Activated naive CD8-positive, alpha-beta T cell treated with anti-CD3 and anti-CD28 coated beads for 36 hours (primary cell): ENCODE measurements at places on chromosomes 2 and 18. TPM values are rescaled to one million over a fixed set of nuclear protein-coding genes. Genes with fewer than 3 reads are reported as not detected.

Gene PROM2
- not detected for total RNA-seq

GRCh38 chr2:218022851-218023530 lies 20.2 kb upstream of the TNS1 start:
- DNase-seq: no peak
- H3K4me3 ChIP-seq: no peak overlapping the region
- H3K36me3 ChIP-seq: no peaks in the 10 kb centered on the region
- H3K4me1 ChIP-seq: no peaks in the 10 kb centered on the region

DNA sequence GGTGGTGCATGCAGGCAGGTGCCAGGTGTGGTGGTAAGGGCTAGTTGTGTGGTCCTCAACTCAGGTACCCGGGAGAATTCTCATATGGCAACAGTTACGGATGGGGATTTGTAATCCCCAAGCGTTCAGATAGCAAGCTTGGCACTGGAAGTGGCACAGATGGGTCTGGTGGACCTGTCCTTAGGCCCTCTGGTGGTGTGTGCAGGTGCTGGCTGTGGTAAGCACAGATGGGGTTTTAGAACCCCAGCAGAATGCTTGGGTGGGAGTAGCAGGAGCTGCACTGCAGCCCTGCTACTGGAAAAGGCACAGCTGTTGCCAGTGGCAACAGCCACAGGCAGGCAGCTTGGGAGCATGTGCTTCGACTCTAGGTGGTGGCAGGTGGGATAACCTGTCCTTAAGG lies 948.2 kb upstream of the FAM98A start:
- no peak overlapping the region for H3K4me3 ChIP-seq
- H3K36me3 ChIP-seq: no peaks in the 10 kb centered on the region
- H3K27me3 ChIP-seq: no peaks in the 10 kb centered on the region
- no peaks in the 10 kb centered on the region for H3K4me1 ChIP-seq
- DNase-seq: no peak

GRCh38 chr2:100713106-100713505 lies 106.8 kb upstream of the NPAS2 start:
- H3K36me3 ChIP-seq: no peaks in the 10 kb centered on the region
- H3K27ac ChIP-seq: no peak overlapping the region
- DNase-seq: no peak
- H3K27me3 ChIP-seq: no peaks in the 10 kb centered on the region
- no peaks in the 10 kb centered on the region for H3K4me1 ChIP-seq

GRCh38 chr18:9477509-9477908 lies 2.2 kb downstream of the RALBP1 start:
- no peak for DNase-seq
- H3K4me3 ChIP-seq: peak overlapping the region; percentile 89
- peaks cover 20% of the 10 kb centered on the region for H3K4me1 ChIP-seq
- no peaks in the 10 kb centered on the region for H3K27me3 ChIP-seq
- no peak overlapping the region for H3K27ac ChIP-seq
- peaks cover 35% of the 10 kb centered on the region for H3K36me3 ChIP-seq

GRCh38 chr2:11672407-11672806 lies 2.4 kb upstream of the NTSR2 start:
- H3K27ac ChIP-seq: no peak overlapping the region
- peaks cover 67% of the 10 kb centered on the region for H3K27me3 ChIP-seq
- no peaks in the 10 kb centered on the region for H3K36me3 ChIP-seq
- H3K4me3 ChIP-seq: no peak overlapping the region
- peaks cover 4% of the 10 kb centered on the region for H3K4me1 ChIP-seq

GRCh38 chr2:60318544-60318943 lies 234.9 kb downstream of the BCL11A start:
- DNase-seq: no peak
- no peaks in the 10 kb centered on the region for H3K36me3 ChIP-seq
- H3K4me3 ChIP-seq: no peak overlapping the region
- no peak overlapping the region for H3K27ac ChIP-seq
- H3K27me3 ChIP-seq: peaks cover 5% of the 10 kb centered on the region

GRCh38 chr2:46663614-46664013 lies 184.2 kb downstream of the TMEM247 start:
- H3K27me3 ChIP-seq: no peaks in the 10 kb centered on the region
- no peak overlapping the region for H3K27ac ChIP-seq
- H3K4me1 ChIP-seq: no peaks in the 10 kb centered on the region
- H3K36me3 ChIP-seq: no peaks in the 10 kb centered on the region
- no peak overlapping the region for H3K4me3 ChIP-seq
- no peak for DNase-seq

- no peak overlapping the region for H3K4me3 ChIP-seq
- no peak for DNase-seq
- H3K4me1 ChIP-seq: peaks cover 8% of the 10 kb centered on the region
- peaks cover 15% of the 10 kb centered on the region for H3K36me3 ChIP-seq
- no peaks in the 10 kb centered on the region for H3K27me3 ChIP-seq
Measured at GRCh38 chr18:76952747-76953146, 130.4 kb downstream of the ZNF236 start.

- no peaks in the 10 kb centered on the region for H3K4me1 ChIP-seq
- H3K36me3 ChIP-seq: no peaks in the 10 kb centered on the region
- no peak overlapping the region for H3K27ac ChIP-seq
- no peak for DNase-seq
Measured at GRCh38 chr2:49801898-49802450, 647.7 kb upstream of the FSHR start.

DNA sequence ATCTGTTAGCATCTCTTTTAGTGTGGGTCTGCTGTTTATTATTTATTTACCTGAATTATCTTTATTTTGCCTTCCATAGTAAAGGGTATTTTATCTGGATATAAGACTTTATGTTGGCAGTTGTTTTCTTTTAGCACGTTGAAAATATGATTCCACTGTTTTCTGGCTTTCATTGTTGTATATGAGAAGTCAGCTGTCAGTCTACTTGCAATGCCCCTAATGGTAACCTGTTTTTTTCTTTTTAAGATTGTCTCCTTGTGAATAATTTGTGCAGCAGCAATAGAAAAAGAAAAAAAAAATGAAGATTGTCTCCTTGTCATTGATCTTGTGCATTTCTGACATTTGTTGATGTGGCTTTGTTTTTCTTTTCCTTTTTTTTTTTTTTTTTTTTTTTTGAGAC lies 27.2 kb downstream of the SNED1 start:
- H3K27ac ChIP-seq: no peak overlapping the region
- peaks cover 16% of the 10 kb centered on the region for H3K36me3 ChIP-seq
- H3K4me1 ChIP-seq: no peaks in the 10 kb centered on the region
- no peak for DNase-seq
- no peaks in the 10 kb centered on the region for H3K27me3 ChIP-seq

DNA sequence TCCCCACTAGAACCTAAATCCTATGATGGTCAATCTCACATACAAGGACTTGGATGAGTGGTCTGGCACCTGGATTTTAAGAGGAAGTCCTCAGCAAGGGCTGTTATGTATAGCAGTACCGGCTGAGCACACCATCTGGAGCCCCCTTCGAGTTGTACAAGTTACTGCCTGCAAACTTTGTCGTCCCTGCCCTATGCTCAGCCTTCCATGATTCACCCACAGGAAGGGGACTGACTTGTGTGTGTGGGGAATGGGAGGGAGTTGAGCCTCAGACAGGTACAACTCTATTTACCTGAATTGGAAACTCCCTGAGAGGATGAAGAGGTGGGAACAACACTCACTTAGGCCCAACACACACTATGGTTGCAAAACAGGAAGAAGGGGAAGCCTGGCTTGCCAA lies 186.6 kb downstream of the MYO5B start:
- H3K36me3 ChIP-seq: no peaks in the 10 kb centered on the region
- peaks cover 4% of the 10 kb centered on the region for H3K4me1 ChIP-seq
- H3K27ac ChIP-seq: no peak overlapping the region
- DNase-seq: no peak
